ENCODE measurements at places on chromosomes 11 and 22.

DNA sequence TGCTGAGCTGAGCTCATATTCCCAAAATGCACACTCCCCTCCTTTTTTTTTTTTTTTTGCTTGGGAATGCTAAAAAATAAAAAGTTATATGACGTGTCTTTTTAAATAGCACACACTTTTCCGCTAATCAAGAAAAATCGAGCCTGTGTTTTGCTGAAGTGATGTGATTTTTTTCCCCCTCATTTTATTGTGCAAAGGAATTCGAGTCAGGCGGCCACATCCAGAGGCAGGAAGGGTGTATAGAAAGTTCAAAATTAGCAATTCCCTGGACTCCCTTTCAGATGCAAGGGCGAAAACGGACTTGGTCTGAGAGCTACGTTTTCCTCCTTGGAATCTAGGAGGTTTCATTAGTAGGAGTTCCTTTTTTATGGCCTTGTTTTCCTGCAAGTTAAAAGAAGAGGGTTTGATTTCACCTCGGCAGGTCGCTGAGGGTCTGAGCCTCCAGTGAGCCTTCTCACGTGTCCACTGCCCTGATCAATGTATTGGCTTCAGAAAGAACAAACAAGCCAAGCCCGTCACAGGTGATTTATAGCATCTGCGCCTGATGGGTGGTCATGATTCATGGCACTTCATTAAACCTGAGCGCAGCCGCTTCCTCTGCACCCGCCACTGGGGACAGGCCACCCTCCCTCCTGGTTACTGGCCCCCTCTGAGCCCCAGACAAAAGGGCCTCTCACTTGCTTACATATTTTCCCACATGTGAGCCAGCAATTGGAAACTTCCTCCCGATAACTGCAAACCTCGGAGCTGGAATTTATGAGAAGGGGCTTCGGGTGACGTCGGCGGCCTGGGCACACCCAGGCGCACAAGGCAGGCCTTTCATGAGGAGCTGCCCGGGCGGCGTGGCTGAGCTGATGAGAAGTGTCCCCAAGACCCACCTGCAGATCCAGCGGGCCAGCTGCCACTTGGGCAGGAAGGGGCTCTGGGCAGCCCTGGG, 64.4 kb upstream of the LINC01488 start:
- DNase-seq = no peak

DNA sequence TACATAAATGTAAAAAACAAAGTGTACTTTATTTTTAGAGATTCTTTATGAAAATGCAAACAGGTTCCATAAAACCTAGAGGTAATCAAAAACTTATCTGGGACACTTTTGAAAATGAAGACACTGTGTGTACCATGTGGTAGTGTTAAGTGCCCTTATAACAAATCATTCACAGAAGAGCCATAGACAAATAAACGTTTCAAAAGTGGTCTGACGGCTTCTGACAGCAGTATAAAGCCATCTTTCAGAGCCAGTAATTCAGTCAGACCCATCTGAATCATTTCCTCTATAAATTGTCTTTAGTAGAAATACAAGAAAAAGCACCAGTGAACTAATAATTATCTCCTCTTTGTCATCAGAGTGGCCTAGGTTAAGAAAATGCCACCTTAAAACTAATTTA, 100.0 kb downstream of the PAX6 start:
- no peak for DNase-seq

DNA sequence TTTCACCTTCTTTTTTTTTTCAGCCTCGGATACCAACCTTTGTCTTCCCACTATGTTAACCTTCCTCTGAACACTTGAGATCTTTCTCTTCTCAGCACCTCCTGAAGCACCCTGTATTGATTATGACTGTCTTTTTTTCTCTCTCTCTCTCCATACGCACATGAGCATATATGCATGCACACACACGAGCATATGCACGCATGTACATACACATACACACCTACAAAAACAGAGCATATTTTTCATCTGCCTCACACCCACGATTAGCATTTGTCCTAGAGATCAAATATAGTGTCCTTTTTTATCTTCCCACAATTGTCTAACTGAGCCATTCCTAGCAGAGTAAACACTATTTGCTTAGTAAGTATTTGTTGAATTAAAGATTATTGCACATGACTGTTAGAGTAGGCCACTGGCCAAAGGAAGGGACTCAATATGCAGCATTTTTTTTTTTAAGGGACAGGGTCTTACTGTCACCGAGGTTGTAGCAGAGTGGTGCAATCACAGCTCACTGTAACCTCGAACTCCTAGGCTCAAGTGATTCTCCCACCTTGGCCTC, 622.2 kb upstream of the CCDC90B start:
- DNase-seq = no peak

DNA sequence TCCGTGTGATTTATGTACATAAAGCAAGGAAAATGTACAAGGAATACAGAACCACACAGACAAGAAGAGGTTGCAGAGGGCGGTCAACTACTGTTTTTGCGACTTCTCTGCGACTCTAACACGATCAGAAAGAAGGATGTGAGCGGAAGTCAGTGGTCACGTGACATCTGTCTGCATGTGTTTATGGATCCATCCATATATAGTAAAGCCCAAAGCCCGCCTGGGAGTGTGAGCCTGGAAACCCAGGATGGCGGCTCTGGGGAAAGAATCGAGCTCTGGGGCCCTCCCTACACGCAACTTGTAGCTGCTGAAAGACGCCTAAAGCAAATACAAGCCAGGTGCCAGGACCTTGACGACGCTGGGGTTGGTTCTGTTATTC, 8.8 kb downstream of the OSBPL5 start:
- DNase-seq = no peak

DNA sequence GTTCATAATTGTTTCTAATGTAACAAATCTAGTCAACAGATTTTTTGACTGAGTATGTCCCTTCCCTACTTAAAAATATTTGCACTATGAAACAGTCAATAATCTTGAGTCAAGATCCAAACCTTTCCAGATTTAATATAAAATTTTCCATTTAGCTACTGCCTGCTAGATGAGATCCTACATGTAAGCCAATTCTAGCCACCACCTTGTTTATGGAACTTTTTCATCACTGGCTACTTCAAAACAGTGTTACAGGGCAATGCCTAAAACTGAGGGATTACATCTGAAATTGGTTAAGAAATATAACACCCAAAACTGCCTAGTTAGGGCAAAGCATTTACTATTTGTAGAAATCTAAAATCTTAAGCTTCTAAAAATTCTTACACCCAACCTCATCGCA, 10.5 kb upstream of the FUT4 start:
- no peak for DNase-seq

DNA sequence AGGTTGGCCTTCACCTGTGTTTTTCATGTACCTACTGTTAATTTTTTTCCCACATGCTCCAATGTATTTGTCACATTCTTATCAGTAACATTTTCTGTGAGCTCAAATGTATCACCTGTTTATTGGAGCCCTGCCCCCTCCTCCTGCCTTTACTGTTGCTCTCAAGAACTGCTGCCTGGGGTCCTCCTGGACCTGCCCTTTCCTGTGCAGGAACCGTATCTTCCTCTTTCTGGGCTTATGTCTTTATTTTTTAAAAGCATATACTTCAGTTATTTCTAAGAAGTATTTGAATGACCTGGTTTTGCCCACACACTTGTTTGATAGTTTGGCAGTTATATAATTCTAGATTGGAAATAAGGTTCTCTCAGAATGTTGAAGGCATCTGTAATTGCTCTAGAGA, 5.9 kb downstream of the FAM118B start:
- no peak for DNase-seq

DNA sequence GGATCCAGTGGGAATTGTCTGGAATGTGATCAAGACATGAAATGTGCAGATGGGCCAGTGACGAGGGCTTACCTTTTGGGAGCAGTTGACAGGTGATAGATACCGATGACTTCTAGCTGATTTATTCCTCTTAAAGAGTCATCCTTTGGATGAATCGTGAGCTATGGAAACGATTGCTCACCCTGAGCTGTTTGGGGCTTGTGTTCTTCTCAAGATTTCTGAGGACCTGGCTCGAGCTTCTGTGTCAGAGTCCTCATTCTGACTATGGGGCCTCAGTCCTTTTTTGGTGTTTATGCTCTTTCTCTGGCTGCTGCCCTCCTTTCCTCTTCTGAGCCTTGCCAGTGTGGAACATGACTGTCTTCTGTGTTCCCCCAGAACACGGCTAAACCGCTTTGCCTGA, 11.9 kb upstream of the AMPD3 start:
- no peak for DNase-seq

DNA sequence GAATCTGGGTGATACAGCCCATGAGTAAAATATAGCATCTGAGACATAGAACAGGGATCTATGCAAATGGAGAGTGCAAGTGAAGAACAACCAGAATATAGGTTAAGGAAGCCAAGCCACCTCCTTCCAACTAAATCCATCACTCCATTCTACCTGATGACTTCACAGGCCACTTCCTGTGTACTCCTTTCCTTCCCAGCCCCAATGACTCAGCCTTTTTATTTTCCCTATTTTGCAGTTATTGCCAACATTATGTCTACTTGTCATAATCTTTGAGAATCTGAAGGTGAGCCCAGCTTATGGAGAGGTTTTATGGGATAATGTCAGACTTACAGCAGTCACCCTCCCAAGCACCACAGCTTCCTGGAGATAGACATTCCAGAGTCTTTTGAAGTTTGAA, 1.4 kb upstream of the OR52M1 start:
- no peak for DNase-seq

DNA sequence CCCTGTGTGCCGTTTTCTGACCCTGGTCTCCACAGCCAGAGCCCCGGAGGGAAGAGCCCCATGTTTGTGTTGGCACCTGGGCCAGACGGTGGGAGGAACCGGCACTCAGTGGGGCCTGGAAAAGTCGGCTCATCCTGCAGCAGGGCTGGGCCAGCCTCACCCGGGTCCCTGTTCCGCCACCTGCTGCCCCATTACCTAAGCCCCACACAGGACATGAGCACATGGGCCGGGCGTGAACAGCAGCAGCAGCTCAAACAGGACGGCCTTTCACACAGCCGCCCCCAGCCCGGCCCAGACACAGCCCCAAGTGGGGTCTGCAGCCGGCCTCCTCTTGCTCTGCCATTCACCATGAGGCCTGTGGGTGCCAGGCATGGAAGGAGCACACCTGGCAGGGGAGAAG, 302.4 kb downstream of the MN1 start:
- no peak for DNase-seq

- no peak for DNase-seq
Measured at GRCh38 chr11:24157316-24157715, 339.5 kb upstream of the LUZP2 start.

GRCh38 chr22:21055880-21056319, 10.2 kb downstream of the LRRC74B start:
- no peak for DNase-seq

GRCh38 chr22:34434371-34434770, 514.1 kb upstream of the LARGE1 start:
- DNase-seq = no peak

DNA sequence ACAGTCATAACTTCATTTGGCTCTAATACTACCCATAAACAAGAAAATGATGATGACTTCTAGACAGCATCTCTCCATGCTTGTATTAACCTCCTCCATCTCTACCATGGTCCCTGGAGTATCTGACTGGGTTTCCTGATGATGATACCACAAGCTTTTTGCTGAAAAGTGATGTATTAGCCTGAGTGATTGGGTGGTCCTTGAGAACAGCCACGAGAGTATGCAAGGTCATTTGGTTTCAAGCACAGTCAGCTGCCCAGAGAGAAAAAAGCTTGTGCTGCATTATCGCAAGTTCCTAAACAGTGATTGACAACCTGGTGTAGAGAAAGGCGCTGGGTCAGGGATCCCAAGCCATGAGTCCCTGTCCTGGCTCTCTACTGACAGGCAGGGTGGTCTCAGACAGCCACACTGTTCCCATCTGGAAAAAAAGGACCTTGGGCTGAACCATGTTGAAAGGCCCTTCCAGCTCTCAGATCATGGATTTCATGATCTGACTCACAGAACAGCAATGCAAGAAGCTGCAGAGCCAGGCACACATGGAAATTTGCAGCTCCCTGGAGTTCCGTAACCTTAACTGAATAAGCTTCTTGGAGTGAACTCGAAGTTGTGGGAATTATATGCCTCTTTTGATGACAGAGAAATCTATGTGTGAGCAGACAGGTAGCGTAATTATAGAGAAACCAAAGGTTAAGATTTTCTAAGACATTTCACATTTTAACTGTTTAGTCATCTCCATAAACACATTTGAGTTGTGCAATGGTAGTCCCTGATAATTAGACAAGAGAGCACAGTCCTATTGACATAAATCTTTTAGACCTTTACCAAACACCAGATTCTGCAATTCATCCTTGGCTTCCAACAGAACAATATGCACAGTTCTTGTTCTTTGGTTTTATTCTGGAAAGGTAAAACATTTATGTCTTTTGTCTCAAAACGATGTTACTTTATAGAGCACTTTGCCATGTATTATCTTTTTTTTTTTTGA, 54.1 kb upstream of the UBASH3B start:
- DNase-seq = peak; percentile 74

DNA sequence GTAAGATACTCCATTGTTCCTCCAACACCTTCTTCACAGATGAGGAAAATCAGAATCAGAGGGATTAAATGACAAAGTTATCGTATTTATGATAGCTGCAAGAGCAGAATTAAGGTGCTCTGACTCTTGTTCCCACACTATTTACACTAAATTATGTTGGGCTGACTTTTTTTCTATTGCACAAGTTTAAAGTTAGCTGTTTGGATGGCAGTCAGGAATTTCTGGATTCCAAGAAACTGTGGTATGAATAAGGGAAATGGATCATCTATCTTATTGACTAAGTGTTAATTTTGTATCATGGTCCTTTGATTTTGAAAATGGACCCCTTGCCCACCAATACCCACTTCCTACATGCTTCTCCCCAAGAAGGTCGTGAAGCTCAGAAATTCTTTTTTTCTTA, 19.9 kb upstream of the APOA1 start:
- DNase-seq = no peak

- DNase-seq = no peak
Measured at GRCh38 chr11:118913411-118914125, 12.2 kb downstream of the BCL9L start.
